ENCODE measurements at places on chromosomes 6 and 20.

DNA sequence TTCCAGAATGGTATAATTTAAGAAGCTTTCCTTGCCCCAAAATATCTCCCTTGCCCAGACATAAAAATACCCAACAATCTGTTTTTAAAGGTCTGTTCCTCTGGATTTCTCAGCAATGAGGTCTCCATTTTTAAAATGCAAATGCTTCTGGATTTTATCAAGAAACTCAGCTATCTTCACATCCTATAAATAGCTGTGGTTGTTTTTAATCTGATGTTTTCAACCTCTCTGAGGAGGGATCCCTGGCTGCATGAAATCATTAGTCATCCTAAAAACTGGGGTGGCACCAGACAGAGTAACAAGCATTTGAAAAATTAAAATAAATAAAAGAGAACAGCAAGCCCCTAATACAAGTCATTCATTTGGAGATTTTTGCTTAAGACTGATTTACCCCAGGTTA, 168.5 kb upstream of the ID4 start:
- peak; percentile 24 for DNase-seq

DNA sequence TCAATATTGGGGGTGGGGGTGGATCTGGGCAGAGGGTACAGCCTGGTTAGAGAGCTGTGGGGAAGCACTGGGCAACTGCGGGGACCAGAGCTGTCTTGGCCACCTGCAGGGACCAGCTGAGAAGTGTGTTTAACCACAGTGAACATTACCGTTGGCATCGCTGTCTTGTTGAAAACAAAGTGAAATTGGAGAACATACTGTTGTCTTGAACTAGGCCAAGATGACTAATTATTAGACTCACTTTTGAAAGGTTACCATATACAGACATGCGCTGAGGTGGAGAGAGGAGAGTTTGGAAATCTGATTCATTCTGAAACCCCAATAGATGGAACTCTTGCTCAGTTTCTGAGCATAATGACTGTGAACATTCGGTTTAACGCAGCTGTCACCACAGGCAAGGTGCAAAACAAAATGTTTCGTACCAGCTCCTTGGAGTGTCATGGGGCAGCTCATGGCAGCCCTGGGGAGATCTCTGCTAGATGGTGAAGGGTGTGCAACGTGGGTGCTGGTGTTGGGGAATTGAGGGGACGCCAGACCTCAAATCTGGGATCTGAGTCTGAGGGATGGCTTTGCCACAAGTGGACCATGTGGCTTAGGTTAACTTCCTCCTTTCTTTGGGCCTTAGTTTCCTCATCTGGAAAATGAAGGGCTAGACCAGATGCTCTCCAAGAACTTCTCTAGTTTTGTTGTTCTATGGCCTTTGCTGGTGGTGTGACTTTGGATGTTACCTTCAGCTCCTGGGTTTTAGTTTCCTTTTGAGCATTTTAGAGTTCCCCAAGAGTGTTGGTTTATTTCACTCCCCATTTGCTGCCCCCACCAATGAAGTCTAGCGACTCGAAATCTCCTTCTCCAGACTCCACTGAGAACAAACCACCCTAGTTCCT, 24.6 kb upstream of the GTSF1L start:
- DNase-seq = peak; percentile 92

DNA sequence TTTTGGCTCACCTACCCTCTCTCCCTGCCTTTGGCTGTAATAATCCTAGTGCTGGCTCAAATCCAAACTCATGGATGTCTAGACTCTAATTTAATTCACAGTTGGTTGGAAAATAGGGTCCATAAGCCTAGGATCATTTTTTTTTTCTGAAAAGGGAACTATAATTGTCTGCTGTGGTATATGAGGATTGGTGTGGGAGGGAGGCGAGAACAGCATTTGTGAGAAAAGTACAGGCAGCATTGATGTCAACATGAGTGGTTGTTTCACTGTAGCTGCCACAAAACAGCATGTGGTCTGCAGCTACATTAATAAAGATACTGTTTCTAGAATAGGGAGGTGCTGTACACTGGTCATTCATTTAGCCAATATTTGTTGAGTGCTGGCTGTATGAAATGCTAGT, 18.6 kb upstream of the POLR1H start:
- DNase-seq = peak; percentile 36

DNA sequence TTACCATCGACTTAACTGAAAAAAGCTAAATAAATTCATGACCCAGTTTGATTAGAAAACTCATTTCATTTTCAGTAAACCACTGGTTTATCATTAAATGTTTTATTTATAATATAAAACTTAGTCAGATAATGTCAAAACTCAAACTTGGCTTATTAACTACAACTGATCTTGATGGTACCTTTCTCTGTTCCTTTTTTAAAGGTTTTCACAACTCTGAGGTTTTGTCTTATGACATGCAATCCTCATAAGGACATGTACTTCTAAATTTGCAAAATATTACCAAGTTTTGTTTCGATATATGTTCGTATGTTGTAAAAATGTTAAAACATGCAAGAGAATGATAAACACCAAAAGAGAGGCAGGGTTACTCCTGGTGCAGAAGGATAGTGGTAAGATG, 82.5 kb upstream of the PDE10A start:
- DNase-seq = no peak

DNA sequence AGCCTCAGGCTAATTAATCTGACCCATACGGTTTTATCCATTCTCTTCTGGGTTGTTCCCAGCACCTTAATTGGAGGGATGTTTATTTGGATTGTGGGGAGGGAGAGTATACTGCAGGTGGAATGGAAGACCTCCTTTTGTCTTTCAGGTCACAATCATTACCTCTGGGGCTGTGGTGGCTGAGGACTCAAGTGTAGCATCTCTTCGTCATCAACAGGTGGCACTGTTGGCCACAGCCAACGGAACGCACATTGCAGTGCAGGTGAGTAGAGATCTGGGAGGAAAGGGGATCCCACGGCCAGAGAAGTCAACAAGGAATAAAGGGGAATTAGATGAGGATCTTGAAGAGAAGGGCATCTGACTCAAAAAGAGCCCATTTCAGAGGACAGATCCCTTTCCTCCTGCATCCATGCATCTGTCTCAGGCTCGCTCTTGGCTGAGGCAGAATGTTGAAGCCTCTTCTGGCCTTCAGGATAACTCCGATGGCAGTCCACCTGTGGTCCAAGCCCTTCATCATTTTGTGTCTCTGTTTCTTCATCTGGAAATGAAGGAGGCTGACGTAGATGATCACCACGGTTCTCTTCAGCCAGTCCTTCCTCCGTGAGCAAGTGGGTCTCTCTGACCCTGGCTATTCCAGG, 3.2 kb upstream of the DEF6 start:
- peak; percentile 51 for DNase-seq

DNA sequence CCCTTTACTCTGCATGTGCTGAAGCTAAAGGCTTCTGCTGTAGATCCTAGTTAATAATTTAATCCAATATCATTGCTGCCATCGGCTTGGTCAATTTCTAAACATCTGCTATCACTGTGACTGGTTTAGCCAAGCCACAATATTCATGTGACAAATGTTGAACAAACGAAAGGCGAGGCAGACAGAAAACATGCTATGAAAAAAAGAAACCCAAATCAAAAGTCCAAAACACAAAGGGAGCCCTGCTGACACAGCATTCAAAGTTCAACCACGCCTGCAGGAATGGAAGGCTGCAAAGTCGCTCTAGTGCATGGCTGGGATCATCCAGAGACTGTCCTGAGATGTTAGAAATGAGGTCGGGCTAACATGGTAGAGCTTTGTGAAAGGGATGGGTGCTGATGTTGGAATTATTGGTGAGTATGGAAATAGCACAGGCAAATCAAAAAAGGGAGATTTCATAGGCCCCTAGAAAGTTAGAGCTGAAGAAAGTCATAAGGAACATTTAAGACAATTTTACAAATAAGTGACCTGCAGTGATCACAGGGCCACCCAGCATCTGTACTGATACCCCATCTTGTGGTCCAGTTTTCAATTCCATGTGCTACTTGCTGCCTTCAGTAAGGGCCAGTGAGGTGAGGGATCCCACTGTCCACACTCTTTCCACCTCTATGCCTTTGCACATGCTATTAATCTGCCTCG, 8.8 kb upstream of the NHSL1 start:
- DNase-seq = no peak

DNA sequence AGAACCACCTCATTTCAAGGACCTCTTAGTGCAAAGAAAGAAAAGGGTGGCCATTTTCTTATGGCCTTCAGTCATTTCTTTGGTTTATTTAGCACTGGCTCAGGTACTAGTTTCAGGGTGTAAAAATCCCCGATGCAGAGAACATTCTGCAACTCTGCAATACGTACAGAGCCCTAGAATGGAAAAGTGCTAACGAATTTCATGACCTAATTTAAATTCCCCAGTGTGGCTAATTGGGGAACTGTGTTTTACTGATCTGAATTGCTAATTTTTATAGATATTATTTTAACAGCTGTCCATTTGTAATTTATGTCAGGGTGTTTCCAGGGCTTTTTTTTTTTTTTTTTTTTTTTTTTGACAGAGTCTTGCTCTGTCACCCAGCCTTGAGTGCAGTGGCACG, 160.7 kb downstream of the UST start:
- no peak for DNase-seq

- no peak for DNase-seq
Observed at GRCh38 chr6:134453792-134454510, 136.0 kb upstream of the SGK1 start.

GRCh38 chr6:8157839-8158238, 55.5 kb upstream of the EEF1E1 start:
- DNase-seq = peak; percentile 18

DNA sequence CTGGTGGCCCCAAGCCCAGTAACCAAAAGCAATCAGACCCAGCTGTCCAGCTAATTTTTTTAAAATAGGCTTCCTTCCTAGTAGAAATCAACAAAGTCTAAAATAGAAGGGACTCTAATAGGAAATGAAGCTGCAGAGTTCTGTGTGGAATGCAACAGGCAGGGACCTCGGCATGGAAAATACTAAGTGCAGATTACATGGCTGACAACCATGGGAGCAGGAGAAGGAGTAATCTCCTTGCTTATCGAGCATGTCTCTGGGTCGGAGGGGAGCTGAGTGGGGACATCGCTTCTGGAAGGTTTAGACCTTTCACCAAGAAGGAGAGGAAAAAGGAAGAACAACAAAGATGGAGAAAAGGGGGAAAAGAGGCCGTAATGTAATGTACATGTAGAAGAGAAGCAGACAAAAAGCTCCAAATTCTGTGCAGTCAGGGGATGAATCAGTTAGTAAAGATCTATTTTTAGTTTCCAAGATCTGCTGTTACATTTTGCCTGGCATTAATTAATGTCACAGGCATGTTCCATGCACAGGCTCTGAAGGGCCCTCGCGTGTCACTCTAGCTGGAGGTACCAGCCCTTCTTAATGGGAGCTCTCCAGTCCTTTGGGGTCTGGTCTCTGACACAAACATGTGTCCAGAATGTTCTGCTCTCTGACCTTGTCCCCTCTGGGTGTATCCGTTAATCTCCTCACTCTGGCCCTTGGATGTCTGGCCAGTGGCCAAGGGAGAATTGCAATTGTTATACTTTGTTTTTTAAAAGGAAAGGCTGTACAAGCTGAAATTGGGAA, 16.6 kb upstream of the ZNF831 start:
- DNase-seq = no peak

DNA sequence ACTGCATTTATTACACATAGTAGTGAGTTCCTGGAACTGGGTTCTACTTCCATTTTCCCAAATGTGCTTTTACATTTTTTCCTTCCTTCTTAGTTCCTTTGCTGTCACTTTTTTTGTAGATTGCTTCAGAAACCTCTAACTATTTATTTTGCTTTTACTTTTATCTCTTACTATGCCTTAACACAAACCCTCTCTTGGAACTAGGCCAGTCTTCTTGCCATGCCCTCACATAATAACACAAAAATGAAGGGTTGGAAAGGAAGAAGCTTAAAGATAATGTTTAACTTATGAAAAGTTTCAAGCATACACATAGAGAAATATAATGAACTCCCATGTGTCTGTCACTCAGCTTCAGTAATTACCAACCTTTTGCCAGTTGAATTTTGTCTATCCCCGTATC, 27.1 kb downstream of the TOP1 start:
- peak; percentile 54 for DNase-seq

DNA sequence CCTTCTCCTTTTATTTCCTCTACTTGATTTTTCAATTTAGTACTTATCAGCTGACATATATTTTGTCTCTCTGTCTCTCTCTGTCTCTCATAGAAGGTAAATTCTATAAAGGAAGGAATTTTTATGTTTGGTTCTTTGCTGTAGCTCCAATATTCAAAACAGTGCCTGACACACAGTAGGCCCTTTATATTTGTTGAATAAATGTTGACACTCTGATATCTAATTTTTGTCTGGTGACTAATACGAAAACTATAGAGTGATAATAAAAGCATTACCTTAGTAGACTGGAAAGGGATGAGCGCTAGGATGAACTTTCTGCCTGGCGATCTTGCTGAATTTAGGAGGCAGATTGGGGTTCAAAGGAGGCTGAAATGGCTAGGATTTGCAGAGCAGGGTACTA, 42.8 kb downstream of the PTPN1 start:
- DNase-seq = no peak

DNA sequence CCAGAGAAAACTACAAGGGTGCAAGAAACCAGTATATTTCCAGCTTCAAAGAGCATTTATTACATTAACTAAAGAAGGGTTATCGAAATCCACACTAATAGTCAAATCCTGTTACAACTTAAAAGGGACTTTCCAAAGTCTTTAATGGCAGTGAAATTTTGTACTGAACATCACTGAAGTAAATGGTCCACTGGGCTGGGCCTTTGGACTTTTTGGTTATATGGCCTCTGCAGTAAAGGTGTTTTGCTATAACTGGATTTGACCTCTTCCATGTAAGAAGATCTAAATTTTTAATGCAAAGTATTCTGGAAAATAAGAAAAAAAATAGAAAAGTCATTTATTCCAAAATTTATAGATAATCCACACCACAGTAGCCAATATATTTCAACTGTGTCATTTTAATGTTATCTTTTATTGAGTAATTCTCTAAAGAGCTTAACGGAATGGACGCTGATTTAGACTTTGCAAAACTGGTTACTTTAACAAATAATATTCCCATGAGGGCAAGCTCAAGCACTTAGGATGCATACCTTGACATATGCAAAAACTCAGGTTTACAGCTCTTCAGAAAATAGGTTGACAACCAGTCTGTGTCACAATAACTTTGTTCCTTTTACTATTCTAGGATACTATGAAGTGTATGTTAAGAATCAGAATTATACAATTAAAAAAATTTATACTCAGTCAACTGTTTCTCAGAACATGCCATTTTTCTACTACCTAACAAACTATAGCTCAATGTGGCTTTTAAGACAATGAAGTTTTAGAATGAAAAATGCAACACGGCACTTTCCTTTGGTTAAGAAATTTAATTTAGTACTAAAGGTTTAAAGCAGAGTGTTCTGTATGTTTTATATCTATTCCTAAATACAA, 7.0 kb downstream of the RBM39 start:
- no peak for DNase-seq
